ENCODE measurements at places on chromosomes 4 and X.

GRCh38 chrX:13695601-13696115, 6.7 kb downstream of the RAB9A start:
- no peak overlapping the region for H3K4me3 ChIP-seq
- peaks cover 19% of the 10 kb centered on the region for H3K4me1 ChIP-seq
- no peak for DNase-seq
- H3K36me3 ChIP-seq, result no peaks in the 10 kb centered on the region
- no peaks in the 10 kb centered on the region for H3K27me3 ChIP-seq

- no peak overlapping the region for H3K4me3 ChIP-seq
- H3K36me3 ChIP-seq, result no peaks in the 10 kb centered on the region
- H3K4me1 ChIP-seq, result no peaks in the 10 kb centered on the region
Observed at GRCh38 chr4:79121875-79122358, 182.7 kb upstream of the PAQR3 start.

GRCh38 chr4:27082776-27083175, 222.1 kb downstream of the STIM2 start:
- H3K4me3 ChIP-seq, result no peak overlapping the region
- no peak for DNase-seq
- H3K27ac ChIP-seq, result no peak overlapping the region

DNA sequence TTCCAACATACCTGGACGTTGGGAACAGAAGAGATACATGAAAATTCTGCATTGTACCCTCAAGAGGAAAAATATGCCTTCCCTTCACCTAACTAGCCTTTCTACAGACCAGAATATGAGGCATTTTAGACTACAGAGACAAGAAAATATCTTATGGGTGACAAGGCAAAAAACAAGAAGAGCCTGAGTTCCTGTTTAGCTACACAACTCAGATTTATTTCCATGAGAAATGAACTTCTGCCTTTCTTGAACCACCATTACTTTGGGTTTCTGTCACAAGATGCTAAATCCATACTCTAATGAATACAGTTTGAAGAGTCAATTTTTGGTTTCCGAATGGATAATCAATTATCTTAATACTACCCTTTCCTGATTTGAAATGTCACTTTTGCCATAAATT, 18.7 kb downstream of the RCHY1 start:
- no peak overlapping the region for H3K4me3 ChIP-seq
- H3K36me3 ChIP-seq, result peaks cover 3% of the 10 kb centered on the region
- DNase-seq, result no peak
- H3K4me1 ChIP-seq, result no peaks in the 10 kb centered on the region
- no peaks in the 10 kb centered on the region for H3K27me3 ChIP-seq

- no peak for DNase-seq
- no peak overlapping the region for H3K4me3 ChIP-seq
- peaks cover 5% of the 10 kb centered on the region for H3K4me1 ChIP-seq
- H3K36me3 ChIP-seq, result no peaks in the 10 kb centered on the region
- H3K27me3 ChIP-seq, result no peaks in the 10 kb centered on the region
Observed at GRCh38 chr4:148055844-148056243, 324.0 kb downstream of the ARHGAP10 start.

- no peaks in the 10 kb centered on the region for H3K4me1 ChIP-seq
- no peak for DNase-seq
- H3K36me3 ChIP-seq, result no peaks in the 10 kb centered on the region
- H3K4me3 ChIP-seq, result no peak overlapping the region
Observed at GRCh38 chrX:69324851-69325250, 159.6 kb upstream of the PJA1 start.

DNA sequence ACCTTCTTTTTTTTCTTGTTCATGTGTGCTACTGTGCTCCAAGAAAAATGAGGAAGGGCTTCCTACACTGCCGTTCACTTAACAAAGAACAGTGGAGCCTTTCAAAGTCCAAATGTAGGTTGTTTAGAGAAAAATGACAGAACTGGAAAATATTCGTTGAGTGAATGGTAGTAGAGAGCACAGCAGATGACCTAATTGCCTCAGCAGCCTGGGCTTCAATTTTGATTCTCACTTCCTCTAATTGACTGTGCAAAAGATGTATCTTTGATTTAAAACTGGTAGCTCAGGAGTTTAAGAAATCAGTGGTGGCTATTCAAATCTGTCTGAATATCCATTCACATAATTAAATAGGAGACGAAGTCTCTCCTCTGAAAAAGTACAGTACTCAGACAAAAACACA, 5.2 kb downstream of the NLGN4X start:
- H3K36me3 ChIP-seq, result no peaks in the 10 kb centered on the region
- no peak overlapping the region for H3K4me3 ChIP-seq
- H3K27me3 ChIP-seq, result no peaks in the 10 kb centered on the region

- DNase-seq, result no peak
- no peak overlapping the region for H3K4me3 ChIP-seq
- no peak overlapping the region for H3K27ac ChIP-seq
Observed at GRCh38 chr4:83716874-83717273, 181.0 kb downstream of the GPAT3 start.

GRCh38 chrX:118577041-118577440, 81.4 kb downstream of the DOCK11 start:
- peaks cover 7% of the 10 kb centered on the region for H3K4me1 ChIP-seq
- H3K4me3 ChIP-seq, result no peak overlapping the region
- no peak overlapping the region for H3K27ac ChIP-seq
- H3K36me3 ChIP-seq, result no peaks in the 10 kb centered on the region
- H3K27me3 ChIP-seq, result no peaks in the 10 kb centered on the region

GRCh38 chrX:1140236-1140681, 72.2 kb downstream of the CRLF2 start:
- H3K36me3 ChIP-seq, result no peaks in the 10 kb centered on the region
- no peaks in the 10 kb centered on the region for H3K27me3 ChIP-seq
- no peak overlapping the region for H3K4me3 ChIP-seq
- no peak overlapping the region for H3K27ac ChIP-seq

DNA sequence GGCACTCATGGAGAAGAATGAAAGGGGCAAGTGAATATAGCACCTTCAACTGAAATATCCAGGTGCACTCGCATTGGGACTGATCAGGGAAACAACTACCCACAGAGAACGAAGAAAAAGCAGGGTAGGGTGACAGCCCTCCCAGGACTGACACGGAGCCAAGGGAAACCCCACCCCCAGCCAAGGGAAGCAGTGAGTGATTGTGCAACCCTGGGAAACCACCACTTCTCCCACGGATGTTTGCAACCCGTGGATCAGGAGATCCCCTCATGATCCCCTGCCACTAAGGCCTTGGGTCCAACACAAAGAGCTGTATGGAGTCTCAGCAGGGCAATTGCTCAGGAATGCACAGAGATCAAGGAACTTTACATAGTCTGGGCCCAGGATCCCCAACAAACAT, 158.5 kb upstream of the HCCS start:
- H3K27me3 ChIP-seq, result no peaks in the 10 kb centered on the region
- DNase-seq, result no peak
- no peaks in the 10 kb centered on the region for H3K4me1 ChIP-seq
- H3K36me3 ChIP-seq, result no peaks in the 10 kb centered on the region
- H3K27ac ChIP-seq, result no peak overlapping the region

GRCh38 chr4:7983296-7983695, 43.6 kb upstream of the AFAP1 start:
- no peaks in the 10 kb centered on the region for H3K27me3 ChIP-seq
- H3K36me3 ChIP-seq, result no peaks in the 10 kb centered on the region
- no peak overlapping the region for H3K4me3 ChIP-seq
- H3K27ac ChIP-seq, result no peak overlapping the region
- no peak for DNase-seq
- no peaks in the 10 kb centered on the region for H3K4me1 ChIP-seq

GRCh38 chrX:23811656-23812055, 28.7 kb downstream of the SAT1 start:
- no peak overlapping the region for H3K27ac ChIP-seq
- H3K4me1 ChIP-seq, result peaks cover 17% of the 10 kb centered on the region
- no peak overlapping the region for H3K4me3 ChIP-seq
- no peak for DNase-seq
- H3K36me3 ChIP-seq, result no peaks in the 10 kb centered on the region

- H3K27ac ChIP-seq, result no peak overlapping the region
- no peaks in the 10 kb centered on the region for H3K27me3 ChIP-seq
- H3K4me1 ChIP-seq, result peaks cover 6% of the 10 kb centered on the region
- H3K4me3 ChIP-seq, result no peak overlapping the region
Observed at GRCh38 chrX:9278475-9279233, 186.2 kb upstream of the TBL1X start.

DNA sequence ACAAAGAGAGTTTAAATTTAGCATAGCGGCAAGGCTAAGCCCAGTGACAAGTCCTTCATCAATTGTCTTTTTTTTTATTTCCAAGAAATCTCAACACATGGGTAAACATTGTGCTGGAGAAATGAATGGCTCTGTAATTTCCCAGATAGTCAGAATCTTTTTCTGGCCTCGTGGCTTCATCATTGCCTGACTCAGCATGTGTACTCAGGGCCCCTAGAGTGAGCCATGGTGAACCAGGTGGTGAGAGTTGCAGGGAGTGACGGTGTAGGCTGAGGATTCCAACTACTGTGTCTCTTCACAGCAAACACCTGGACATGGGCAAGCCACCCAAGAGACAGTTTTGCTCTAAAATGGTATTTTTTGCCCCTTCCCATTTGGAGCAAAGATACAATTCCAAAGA, 43.1 kb upstream of the UCP1 start:
- H3K27ac ChIP-seq, result no peak overlapping the region
- H3K36me3 ChIP-seq, result no peaks in the 10 kb centered on the region
- H3K27me3 ChIP-seq, result no peaks in the 10 kb centered on the region
- no peak overlapping the region for H3K4me3 ChIP-seq

- DNase-seq, result peak; percentile 43
- H3K4me3 ChIP-seq, result no peak overlapping the region
- peaks cover 7% of the 10 kb centered on the region for H3K4me1 ChIP-seq
- H3K27me3 ChIP-seq, result peaks cover 31% of the 10 kb centered on the region
- no peak overlapping the region for H3K27ac ChIP-seq
- H3K36me3 ChIP-seq, result no peaks in the 10 kb centered on the region
Observed at GRCh38 chr4:176788248-176788647, 4.5 kb downstream of the VEGFC start.

DNA sequence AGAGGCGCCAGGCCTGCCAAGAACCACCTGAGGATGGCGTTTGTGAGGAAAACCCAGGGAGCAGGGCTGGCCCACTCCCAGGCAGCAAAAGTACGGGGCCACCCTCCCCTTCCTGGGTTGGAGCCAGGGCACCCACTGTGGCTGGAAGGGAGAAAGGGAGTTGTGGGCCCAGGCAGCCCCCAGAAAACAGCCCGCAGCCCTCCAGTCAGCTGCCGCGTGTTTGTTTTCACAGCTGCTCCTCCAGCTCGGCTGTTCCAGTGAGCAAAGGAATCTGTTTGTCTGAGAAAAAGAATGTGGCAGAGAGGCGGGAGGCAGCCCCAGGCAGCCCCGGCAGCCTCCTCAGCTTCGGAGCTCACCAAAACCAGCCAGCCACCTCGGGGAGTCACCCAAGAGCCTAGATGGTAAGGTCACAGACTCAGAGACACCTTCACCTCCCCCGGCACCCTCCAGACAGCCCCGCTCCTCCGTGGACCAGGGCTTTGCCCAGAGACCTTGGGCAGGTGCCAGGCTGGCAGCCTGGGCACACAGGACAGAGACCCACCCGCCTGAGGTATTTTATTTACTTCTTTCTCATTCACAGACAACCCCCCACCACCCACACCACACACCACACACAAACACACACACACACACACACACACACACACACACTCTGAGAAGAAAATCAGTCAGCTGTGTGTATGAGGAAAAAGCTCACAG, 338.1 kb downstream of the BCOR start:
- peaks cover 27% of the 10 kb centered on the region for H3K4me1 ChIP-seq
- H3K36me3 ChIP-seq, result no peaks in the 10 kb centered on the region
- H3K27ac ChIP-seq, result no peak overlapping the region
- no peaks in the 10 kb centered on the region for H3K27me3 ChIP-seq
- peak; percentile 53 for DNase-seq
- H3K4me3 ChIP-seq, result no peak overlapping the region

DNA sequence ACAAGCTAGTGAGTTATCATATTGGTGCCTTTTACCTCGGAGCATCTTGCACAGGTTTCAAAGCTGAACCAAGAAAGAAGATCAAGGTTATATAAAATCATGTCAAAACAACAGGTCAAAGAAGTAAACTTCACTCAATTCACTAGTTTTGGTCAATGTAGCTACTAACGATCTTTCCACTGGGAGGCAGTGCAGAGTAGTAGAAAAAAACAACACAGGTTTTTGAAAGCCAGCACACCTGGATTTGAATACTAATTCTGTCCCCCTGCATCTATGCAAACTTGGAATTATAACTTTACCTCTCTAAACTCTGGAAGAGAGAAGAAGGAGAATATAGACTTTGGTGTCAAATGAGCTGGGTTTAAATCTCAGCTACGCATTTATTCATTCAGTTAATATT, 266.1 kb downstream of the GRIA3 start:
- H3K27ac ChIP-seq, result no peak overlapping the region
- H3K36me3 ChIP-seq, result no peaks in the 10 kb centered on the region
- peak; percentile 14 for DNase-seq
- no peak overlapping the region for H3K4me3 ChIP-seq
- H3K27me3 ChIP-seq, result no peaks in the 10 kb centered on the region

- no peak overlapping the region for H3K27ac ChIP-seq
- peak; percentile 3 for DNase-seq
- H3K4me1 ChIP-seq, result no peaks in the 10 kb centered on the region
- no peak overlapping the region for H3K4me3 ChIP-seq
- no peaks in the 10 kb centered on the region for H3K27me3 ChIP-seq
- H3K36me3 ChIP-seq, result no peaks in the 10 kb centered on the region
Observed at GRCh38 chrX:101357166-101357795, 8.7 kb upstream of the TIMM8A start.

- H3K4me1 ChIP-seq, result peaks cover 6% of the 10 kb centered on the region
- DNase-seq, result no peak
- H3K27ac ChIP-seq, result no peak overlapping the region
- no peaks in the 10 kb centered on the region for H3K36me3 ChIP-seq
- H3K4me3 ChIP-seq, result no peak overlapping the region
- no peaks in the 10 kb centered on the region for H3K27me3 ChIP-seq
Observed at GRCh38 chrX:153576961-153577360, 22.0 kb downstream of the CCNQ start.

GRCh38 chr4:91887926-91888325, 415.8 kb upstream of the GRID2 start:
- H3K36me3 ChIP-seq, result no peaks in the 10 kb centered on the region
- H3K4me1 ChIP-seq, result no peaks in the 10 kb centered on the region
- no peaks in the 10 kb centered on the region for H3K27me3 ChIP-seq
- H3K27ac ChIP-seq, result no peak overlapping the region
- H3K4me3 ChIP-seq, result no peak overlapping the region

DNA sequence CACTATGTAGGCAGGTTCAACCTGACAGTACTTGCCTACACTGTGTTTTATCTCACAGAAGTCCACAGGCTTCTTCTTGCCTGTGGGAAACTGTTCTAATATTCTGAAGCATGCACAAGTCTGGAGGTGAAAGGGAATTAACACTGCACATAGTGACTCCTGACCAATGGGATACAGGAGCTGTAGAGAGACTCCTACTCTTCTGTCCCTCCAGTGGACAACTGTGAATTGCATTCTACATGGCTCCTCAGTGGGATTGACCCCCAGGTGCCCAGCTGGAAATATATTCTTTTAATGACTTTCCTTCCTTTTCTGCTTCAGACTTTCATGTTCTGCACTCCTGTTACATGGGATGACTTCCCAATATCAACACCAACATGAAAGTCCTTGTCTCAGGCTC, 8.2 kb upstream of the YIPF6 start:
- H3K4me1 ChIP-seq, result no peaks in the 10 kb centered on the region
- H3K36me3 ChIP-seq, result no peaks in the 10 kb centered on the region
- no peak overlapping the region for H3K4me3 ChIP-seq
- H3K27ac ChIP-seq, result no peak overlapping the region
